ENCODE measurements at places on chromosomes 3 and 15.

DNA sequence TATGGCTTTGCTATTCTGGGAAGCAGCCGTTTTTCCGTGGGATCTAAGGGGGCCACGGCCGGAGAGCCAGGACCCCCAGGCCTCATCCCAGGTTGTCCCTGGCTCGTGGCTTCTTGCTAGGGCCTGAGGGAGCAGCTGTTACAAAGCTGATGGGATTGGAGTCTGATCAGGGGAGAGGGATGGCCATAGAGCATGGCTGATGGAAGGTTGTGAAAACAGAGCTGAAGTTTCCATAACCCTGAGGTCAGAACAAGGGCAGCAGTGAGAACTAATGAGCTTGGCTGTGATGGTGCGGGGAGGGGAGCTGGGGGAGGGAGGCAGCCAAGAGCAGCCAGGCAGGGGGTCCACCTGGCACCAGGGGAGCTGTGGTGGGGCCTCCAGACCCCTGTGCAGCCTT, 63.0 kb downstream of the LINGO1 start:
- no peak for DNase-seq

DNA sequence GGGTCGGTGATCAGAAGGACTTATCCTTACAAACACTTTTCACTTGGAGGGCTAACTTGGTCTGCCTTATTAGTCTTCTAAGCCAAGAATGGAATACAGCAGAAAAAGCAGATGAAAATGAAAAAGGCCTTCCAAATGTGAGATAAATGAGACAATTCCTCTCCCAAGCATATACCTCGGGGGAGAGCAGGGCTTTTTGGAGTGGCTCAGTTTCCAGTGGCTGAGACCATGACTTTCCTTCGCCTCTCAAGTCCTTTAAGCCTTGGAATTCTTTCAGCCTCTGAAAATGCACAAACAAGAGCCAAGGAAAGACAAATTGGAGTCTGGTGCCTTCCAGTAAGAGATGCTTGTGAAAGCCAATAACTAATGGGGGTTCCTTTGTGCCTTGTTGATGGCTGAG, 130.9 kb downstream of the DTWD1 start:
- no peak for DNase-seq

- DNase-seq = peak; percentile 25
Measured at GRCh38 chr3:105559856-105560255, 193.1 kb downstream of the ALCAM start.

GRCh38 chr3:193861012-193861411, 268.0 kb downstream of the OPA1 start:
- no peak for DNase-seq

DNA sequence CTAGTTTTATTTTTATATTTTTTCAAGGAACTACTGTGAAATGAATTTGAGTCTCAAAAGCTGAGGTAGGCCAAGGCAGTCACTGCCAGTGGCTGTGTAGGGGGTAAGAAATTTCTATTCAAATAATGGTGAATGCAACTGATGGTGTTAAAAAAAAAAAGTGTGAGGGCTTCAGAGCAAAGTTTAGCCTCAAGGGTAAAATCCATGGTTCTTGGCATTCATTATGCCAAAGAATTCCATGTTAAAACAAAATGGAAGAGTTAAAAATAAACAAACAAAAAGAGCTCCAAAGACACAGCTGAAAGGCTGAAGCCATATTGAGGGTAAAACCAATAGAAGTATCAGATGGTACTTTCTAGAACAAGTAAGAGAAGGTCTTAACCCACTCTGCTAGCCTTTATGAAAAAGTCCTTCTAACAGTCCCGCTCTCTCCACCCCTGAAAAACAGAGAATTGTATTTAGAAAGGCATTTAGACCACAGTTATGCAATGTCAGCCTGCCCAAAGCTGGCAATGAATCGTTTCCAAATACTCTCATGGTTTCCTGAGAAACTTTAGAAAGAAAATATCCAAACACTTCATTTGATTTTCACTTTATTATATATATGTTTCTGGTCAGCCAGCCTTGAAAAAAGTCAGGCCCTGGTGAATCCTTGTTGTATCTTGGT, 158.4 kb upstream of the GMNC start:
- no peak for DNase-seq

DNA sequence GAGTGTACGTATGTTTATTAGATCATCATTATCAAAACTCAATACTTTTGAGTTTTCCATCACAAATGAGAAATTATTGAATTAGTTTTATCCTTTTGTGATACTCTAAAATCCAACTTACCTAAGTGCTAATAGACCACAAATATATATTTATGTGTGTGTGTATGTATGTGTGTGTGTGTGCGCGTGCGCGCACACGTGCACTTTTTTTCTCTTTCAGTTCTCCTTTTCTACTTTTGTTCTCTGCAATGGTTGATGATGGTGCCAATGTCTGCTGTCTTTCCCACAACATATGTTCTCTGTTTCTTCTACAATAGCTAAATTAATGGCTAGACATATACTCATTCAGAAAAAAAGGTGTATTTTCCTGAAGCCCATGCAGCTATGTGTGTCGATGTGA, 571.6 kb upstream of the ARPP21 start:
- DNase-seq = no peak
